ENCODE measurements at places on chromosomes 13 and 19. TPM values are rescaled to one million over a fixed set of nuclear protein-coding genes. Genes with fewer than 3 reads are reported as not detected.

Gene JAK3
- 2.2 TPM for total RNA-seq

Gene RAB20
- total RNA-seq, result 11.9 TPM

Gene TMPRSS9
- not detected for total RNA-seq

Gene STOML3
- total RNA-seq, result not detected

Gene CEACAM6
- not detected for total RNA-seq

Gene NEK5
- total RNA-seq, result 0.13 TPM

Gene LIG1
- 52.7 TPM for total RNA-seq

Gene FAM83E
- total RNA-seq, result 0.25 TPM

Gene BRCA2
- total RNA-seq, result 6.2 TPM

Gene PRODH2
- total RNA-seq, result not detected

Gene N4BP2L1
- total RNA-seq, result 2.2 TPM

Gene C5AR1
- under 0.01 TPM for total RNA-seq

Gene ZNF846
- total RNA-seq, result 16.6 TPM

Gene AKT2
- 75.9 TPM for total RNA-seq

Gene OR7D4
- not detected for total RNA-seq

Gene RYR1
- total RNA-seq, result under 0.01 TPM

Gene ZNF234
- 16.6 TPM for total RNA-seq

Gene NAPSA
- 0.06 TPM for total RNA-seq

Gene DMPK
- total RNA-seq, result 191 TPM

Gene GPC5
- not detected for total RNA-seq

Gene PGLYRP1
- not detected for total RNA-seq

Gene CACNA1A
- 3.5 TPM for total RNA-seq

Gene ERICH6B
- not detected for total RNA-seq

Gene SIGLEC12
- total RNA-seq, result not detected

Gene TINCR
- 0.12 TPM for total RNA-seq

Gene KLF16
- 3.2 TPM for total RNA-seq

Gene ZNF546
- total RNA-seq, result 5.6 TPM

Gene MUC16
- total RNA-seq, result not detected

Gene ITGBL1
- total RNA-seq, result 634 TPM

Gene ERICH4
- not detected for total RNA-seq

Gene IGFL2
- total RNA-seq, result not detected

Gene TJP3
- total RNA-seq, result not detected

Gene HSH2D
- not detected for total RNA-seq

Gene KIR2DL4
- not detected for total RNA-seq

Gene APOE
- total RNA-seq, result 2.2 TPM

Gene CXCL17
- not detected for total RNA-seq

Gene TMEM38A
- 5.4 TPM for total RNA-seq

Gene MIA
- total RNA-seq, result not detected

Gene FGF22
- total RNA-seq, result 0.26 TPM
